ENCODE measurements at places on chromosomes 2 and 18.

GRCh38 chr2:225165052-225165451 lies 122.8 kb upstream of the DOCK10 start:
- DNase-seq: no peak

DNA sequence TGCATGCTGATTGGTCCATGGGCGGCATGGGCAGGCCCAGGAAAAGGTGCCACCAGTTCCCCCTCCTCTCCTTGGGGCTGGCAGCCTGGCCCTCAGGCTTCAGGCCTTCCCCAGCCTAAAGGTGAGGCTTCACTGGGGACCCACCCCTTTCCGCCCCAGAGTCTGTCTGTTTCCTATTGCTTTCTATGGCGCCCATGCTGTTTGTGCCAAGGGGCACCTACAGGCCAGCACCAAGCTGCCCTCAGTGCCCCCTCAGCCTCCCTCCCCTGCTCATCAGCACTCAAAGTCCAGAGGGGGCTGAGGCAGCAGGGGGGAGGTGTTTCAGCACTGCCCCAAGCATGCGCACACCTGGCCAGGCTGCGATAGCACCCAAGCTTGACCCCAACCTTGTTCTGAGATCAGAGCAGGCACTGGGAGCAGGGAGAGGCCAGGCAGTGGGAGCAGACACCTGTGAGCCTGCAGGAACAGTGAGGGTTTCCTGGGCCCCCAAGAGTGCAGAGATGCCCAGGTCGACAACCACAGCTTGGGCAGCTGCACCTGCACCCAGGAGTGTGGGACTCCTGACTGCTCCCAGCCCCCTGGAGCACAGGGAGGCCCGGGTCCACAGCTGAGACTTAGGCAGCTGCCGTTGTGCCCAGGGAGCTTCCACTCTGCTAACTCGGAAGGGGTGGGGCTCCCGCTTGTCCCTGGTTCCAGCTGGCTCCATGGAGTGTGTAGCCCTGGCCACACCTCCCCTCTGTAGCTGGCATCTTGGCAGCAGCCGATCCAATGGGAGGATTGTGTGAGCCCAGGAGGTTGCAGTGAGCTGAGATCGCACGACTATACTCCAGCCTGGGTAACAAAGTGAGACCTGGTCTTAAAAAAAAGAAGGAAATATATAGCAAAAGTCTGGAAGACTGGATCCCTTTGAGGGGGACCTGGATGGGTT lies 69.1 kb downstream of the NCAPH start:
- DNase-seq: no peak

- DNase-seq: no peak
Measured at GRCh38 chr2:140136861-140137260, 1356.7 kb upstream of the NXPH2 start.

DNA sequence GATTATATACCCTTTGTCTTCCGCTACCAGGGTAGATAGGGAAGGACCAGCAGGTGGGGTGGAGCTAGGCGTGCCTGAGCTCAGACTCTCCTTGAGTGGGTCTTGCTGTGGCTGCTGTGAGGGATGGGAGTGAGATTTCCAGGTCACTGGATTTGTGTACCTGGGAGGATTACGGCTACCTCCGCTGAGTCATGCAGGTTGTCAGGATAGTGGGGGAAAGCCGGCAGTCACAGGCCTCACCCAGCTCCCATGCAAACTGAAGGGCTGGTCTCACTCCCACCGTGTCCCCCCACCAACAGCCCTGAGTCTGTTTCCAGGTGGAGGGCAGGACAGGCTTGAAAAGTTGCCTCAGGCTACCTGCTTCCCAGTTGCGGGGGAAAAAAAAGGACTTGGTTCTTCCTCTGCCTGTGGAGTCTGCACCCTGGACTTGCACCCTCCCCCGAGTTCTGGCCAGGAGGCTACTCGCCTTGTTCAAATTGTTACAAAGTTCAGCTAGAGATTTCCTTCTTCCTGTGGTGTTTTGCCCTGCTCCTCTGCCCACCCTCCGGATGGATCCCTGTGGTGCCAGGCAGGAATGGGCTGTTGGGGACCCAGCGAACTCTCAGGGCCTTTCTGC lies 268.3 kb downstream of the VAPA start:
- DNase-seq: no peak

- DNase-seq: no peak
Measured at GRCh38 chr2:143026411-143027054, 102.7 kb upstream of the ARHGAP15 start.

Measured in CD4-positive, alpha-beta T cell treated with Interleukin-12 subunit alpha and Interleukin-12 subunit beta, for 1 hour (primary cell).